HTR-8/SVneo (cell line): ENCODE measurements at places on chromosomes 3 and 15.

GRCh38 chr3:39202094-39202493 lies 9.7 kb upstream of the XIRP1 start:
- no peak for DNase-seq

- no peak for DNase-seq
Observed at GRCh38 chr3:129482721-129483120, 42.7 kb downstream of the IFT122 start.

DNA sequence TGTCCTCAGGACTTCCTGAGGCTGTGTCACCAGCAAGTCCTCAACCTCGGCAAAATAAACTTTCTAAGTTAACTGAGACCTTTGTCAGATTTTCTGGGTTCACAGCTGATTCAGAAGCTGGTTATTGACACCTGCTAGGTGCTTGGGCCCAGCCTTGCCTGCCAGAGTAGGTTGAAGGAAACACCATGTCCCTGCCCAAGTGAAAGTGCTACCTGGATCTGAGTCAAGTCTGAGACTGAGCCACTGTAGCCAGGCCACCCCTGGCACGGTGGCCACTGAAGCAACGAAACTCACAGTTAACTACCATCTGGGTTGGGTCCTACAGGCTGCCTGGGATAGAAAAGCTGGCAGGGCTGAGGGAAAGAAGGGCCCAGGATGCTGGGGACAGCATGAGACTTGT lies 8.2 kb downstream of the HYAL2 start:
- DNase-seq = no peak

GRCh38 chr3:45779746-45780735 lies 16.3 kb downstream of the SLC6A20 start:
- DNase-seq = no peak

- DNase-seq = no peak
Observed at GRCh38 chr3:23949784-23950183, 4.7 kb downstream of the NR1D2 start.

- peak; percentile 33 for DNase-seq
Observed at GRCh38 chr3:113736548-113737089, 9.4 kb downstream of the NAA50 start.

DNA sequence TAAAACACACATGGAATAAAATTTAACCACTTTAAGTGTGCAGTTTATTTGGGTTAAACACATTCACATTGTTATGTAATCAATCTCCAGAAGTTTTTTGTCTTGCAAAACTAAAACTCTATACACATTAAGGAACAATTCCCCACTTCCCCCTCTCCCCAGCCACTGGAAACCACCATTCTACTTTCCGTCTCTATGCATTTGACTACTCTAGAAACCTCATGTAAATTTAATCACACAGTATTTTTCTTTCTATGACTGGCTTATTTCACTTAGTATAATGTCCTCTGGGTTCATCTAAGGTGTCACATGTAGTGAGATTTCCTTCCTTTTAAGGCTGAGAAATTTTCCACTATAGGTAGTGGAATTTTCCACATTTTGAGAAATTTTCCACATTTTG lies 568.7 kb upstream of the UBE2E2 start:
- DNase-seq = no peak

DNA sequence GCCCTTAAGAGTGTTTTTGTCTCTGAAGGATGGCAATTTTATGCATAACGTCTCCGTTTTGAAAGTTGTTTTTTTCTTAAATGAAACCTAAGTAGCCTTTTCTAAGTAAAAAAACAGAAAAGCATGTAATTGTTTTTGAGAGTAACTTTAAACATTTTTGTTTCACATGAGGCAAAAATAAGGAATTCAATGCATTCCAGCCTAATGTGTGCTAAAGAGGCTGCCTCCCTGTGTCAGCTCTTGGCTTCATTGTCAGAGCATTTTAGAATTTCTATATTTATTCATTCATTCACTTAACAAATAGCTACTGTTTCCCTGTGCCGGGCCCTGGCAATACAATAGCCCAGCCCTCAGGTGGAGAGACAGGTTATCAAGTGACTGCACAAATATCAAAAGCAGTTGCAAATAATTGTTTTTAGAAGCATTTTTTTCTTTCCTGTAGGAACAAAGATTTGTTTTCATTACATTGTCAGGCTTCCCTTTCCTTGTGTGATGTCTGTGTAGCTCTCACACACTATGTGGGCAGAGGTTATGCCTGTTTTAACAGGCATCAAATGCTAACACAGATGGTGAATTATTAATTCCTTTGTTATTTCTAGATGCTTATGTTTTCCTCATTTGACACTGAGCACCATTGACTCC lies 81.9 kb downstream of the CCK start:
- no peak for DNase-seq

- DNase-seq = no peak
Observed at GRCh38 chr3:3461317-3461716, 281.8 kb upstream of the CRBN start.

DNA sequence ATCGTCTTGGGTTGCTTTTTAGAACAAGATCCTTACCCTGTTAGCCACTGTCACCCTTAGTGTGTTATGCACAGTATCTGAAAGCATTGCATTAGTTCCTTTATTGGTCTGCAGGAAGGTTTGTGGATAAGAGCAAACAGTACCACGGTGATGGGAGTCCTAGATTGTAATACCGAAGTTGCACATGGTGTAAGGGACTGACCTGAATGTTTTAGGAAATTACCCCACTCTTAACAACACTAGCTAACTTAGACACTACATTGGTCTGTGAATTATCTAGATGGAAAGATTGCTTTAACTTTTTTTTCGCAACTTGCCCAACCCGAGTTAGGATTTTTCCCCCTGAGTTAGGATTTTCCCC lies 1.3 kb downstream of the STT3B start:
- DNase-seq = peak; percentile 17
